ENCODE measurements at places on chromosomes 3 and 15. TPM values are rescaled to one million over a fixed set of nuclear protein-coding genes. Genes with fewer than 3 reads are reported as not detected.

The GOLGA6L10 gene
- 0.04 TPM for polyA plus RNA-seq

The GABRG3 gene
- polyA plus RNA-seq: not detected

The TF gene
- polyA plus RNA-seq: not detected

The PROK2 gene
- not detected for polyA plus RNA-seq

The PLA2G4D gene
- not detected for polyA plus RNA-seq

The ZNF860 gene
- polyA plus RNA-seq: not detected

The AADACL2 gene
- polyA plus RNA-seq: not detected

The KIF15 gene
- polyA plus RNA-seq: 0.14 TPM

The CRABP1 gene
- not detected for polyA plus RNA-seq

The CYP11A1 gene
- polyA plus RNA-seq: not detected

The GOLGA6L6 gene
- not detected for polyA plus RNA-seq

The ZNF106 gene
- 43.2 TPM for polyA plus RNA-seq

The OXTR gene
- not detected for polyA plus RNA-seq

The MASP1 gene
- not detected for polyA plus RNA-seq

The GP5 gene
- polyA plus RNA-seq: 6.1 TPM

The LDHAL6B gene
- not detected for polyA plus RNA-seq

The HTR3C gene
- not detected for polyA plus RNA-seq

The SV2B gene
- polyA plus RNA-seq: 0.06 TPM

The ZSCAN29 gene
- polyA plus RNA-seq: 7.8 TPM

The RBMS3 gene
- polyA plus RNA-seq: 0.33 TPM

The ST8SIA2 gene
- polyA plus RNA-seq: not detected

The CRYGS gene
- polyA plus RNA-seq: not detected

The SH2D7 gene
- polyA plus RNA-seq: not detected

The ATP11B gene
- 48.7 TPM for polyA plus RNA-seq

The CELSR3 gene
- 0.69 TPM for polyA plus RNA-seq

The CCR9 gene
- 0.45 TPM for polyA plus RNA-seq

The SCN11A gene
- not detected for polyA plus RNA-seq

The GOLGA6L7 gene
- not detected for polyA plus RNA-seq

The RAB5A gene
- polyA plus RNA-seq: 43.8 TPM

The CSTA gene
- polyA plus RNA-seq: 0.30 TPM

The MUSTN1 gene
- polyA plus RNA-seq: not detected

The NMB gene
- polyA plus RNA-seq: 4.2 TPM

The NR2F2 gene
- polyA plus RNA-seq: not detected
